Stimulated activated CD4-positive, alpha-beta T cell treated with anti-CD3 and anti-CD28 coated beads, Interleukin-15, amount 100 ng/mL, for 1 hour (primary cell): ENCODE measurements at places on chromosomes 5 and 9.

DNA sequence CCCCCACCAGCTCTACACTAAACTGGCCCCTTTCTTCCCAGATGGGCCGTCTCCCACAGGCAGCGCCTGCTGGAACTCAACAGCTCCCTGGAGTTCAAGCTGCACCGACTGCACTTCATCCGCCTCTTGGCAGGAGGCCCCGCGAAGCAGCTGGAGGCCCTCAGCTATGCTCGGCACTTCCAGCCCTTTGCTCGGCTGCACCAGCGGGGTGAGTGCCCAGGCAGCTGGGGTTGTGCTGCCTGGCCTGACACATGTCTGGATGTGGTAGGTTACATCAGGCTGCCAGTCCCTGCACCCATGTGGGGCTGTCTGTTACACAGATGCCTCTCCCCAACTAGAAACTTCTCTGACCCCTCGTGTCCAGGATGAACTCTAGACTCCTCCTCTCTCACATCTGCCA, 9.8 kb downstream of the NHP2 start:
- DNase-seq, result no peak

GRCh38 chr9:20290257-20290656, 332.0 kb downstream of the MLLT3 start:
- DNase-seq, result no peak

DNA sequence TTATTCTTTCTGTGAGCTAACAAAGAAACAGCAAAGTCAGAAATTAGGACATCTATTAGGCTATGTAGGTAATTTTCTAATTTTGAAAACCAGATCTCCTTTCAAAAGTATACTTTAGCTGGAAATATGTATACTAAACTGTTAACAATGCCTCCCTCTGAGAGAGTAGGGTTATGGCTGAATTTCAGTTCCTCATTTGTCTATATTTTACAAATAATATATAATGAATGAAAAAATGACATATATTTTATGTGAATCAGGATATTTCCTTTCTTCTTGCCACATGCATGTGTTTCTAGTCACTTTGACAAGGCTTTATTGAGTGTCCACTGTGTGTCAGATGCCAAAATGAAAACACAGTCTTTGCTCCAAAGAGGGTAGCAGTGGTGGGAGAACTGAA, 15.4 kb downstream of the HACD4 start:
- DNase-seq, result no peak

DNA sequence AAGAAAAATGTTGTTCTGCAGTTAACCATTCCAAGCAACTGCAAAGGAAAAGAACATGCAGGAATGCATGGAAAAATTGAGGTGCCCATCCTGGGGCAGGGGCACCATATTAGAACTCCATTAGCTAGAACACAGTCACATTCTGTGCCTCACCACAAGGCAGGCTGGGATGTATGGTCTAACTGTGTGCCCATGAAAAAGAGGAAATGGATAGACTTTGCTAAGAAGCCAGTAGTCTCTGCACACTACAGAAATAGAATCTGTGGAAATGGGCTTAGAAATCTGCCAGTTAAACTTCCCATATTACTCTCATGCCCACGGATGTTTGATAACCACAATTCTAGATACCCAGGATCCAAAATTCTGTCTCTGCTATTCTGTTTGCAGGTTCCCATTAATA, 423.8 kb upstream of the SMARCA2 start:
- no peak for DNase-seq

DNA sequence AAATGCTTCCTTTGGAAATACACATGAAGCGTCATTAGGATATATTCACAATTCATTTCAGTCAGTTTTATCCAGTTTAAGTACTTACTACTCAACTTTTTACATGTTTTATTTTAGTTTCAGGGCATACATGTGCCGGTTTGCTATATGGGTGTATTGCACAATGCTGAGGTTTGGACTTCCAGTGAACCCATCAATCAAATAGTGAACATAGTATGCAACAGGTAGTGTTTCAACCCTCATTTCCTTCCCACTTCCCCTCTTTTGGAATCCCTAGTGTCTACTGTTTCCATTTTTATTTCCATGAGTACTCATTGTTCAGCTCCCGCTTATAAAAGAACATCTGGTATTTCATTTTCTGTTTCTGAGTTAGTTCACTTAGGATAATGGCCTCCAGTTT, 74.7 kb downstream of the TMEM161B start:
- no peak for DNase-seq

DNA sequence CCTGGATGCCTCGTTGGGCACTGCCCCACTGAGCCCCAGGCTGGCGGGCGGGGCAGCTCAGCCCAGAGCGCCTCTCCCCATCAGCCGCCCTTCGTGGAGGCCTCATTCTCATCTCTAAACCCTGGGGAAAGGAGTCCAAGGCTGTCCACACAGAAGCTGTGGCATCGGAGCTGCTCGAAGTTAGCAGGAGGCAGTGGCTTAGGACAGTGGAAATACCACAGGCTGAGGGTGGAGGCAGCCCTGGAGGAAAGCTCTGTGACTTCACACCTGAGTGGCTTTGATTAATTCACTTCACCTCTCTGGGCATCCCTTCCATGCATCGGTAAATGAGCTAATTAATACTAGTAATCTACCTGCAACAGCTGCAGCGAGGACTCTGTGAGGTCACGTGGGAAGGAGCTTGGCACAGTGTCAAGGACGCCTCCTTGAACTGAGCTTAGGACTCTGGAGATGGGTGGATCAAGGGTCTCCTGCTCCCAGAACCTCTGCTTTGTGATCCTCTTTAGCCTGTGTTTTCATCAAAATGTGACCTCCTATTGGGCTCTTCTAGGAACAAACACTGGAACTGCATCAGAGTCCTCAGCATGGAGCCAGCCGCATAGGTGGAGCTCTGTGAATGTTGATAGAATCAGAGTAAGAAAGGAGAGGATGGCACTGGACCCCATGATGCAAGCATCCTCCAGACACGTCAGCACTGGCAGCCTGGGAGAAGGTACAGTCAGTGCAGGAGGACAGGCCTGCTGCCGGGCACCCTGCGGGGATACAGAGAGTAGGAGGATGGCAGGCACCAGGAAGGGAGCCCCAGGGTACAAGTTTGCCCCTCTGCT, 842 bp upstream of the ANGPTL2 start:
- DNase-seq, result no peak

- no peak for DNase-seq
Measured at GRCh38 chr5:55072666-55073065, 29.8 kb upstream of the GZMA start.

DNA sequence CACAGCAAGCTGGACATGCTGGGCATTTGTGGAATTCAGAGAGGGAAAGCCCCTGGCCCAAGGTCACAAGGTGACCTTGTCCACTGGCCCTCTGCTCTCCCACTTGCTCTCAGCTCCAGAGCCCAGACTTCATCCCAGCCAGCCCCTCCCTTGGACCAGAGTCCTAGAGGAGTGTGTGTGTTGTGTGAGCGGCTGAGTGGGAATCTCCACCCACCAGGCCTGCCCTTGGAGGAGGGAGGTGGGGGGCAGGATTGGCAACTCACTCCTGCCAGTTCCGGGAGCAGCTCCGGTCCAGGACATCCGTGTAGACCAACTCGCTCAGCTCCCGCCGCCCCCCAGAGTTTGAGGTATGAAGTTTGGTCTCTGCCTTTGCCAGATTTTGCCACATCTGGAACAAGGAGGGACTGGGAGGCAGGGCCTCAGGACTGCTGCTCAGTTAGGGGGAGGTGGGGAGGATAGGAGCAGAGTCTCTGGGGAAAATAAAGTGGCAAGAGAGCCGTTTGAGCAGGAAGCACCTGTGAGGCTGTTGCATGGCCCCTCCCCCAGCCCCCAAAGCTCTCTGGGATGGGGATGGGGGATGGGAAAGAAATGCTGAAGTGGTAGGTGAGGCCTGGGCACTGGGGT, 1.4 kb downstream of the MZB1 start:
- DNase-seq, result no peak

- no peak for DNase-seq
Measured at GRCh38 chr5:72110394-72111013, 3.2 kb downstream of the MAP1B start.

DNA sequence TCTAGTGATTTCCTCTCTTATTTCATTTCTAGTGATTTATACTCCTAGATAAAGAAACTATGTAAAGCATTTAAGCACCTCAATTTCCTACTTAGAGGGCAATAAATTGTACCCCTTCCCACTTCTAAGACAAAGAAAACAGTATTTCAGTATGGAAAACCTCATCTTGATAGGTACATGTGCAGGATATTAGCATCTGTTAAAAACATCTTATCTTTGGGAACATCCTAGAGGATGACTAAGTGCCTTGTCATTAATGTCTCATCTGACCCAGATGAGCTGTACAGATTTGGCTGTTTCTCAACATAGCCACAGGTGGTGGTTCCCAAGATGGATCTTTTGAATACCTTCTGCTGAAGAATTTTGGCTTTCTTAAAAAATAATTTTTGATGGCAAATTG, 5.7 kb downstream of the MEGF10 start:
- DNase-seq, result no peak

DNA sequence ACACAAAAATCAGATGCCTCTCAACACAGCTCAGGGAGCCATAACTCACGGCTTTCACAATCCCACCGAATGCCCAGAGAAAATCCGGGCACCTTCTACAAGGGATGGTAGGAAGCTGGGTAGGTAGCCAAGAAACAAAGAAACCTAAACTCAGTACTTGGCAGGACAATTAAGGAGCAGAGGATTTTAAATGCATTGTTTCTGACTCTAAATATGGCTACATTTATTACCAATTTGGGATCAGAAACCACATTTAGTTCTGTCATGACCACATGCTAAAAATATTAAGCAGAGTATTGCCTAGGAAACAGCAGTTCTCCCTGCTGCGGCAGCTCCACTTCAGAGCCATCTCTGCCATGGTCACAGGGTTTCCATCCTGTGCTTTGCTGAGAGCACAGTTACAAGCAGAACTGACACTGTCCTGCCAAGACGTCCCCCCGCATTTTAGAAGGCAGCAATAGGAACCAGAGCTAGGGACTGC, 57.5 kb downstream of the SIL1 start:
- DNase-seq, result no peak

- DNase-seq, result no peak
Measured at GRCh38 chr5:178750230-178750629, 19.8 kb upstream of the ZNF354A start.

DNA sequence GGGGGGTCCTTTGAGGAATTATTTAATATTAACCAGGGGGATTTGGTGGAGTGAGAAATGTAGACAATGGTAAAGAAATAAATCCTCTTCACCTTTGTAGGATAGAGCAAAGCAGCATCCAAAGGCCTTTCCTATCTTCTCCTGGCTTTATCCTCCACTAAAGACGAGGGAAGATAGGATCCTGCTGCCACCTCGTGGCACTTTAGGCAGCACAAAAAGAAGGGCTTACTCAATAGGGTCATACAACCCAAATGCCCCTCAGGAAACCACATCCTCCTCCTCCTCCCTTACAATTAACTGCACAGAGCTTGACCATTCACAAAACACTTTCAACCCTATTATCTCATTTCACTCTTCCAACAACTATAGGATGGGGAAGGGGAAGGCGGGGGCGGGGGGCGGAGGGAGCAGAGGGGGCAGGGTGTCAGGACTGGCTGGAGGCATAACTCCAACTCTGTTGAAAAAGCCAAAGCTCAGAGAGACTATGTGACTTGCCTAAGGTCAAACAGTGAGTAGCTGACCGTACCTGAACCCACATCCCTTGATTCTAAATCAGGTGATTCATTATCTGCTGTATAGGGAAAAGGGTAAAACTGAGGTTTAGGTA, 45.4 kb upstream of the MYOT start:
- no peak for DNase-seq

GRCh38 chr5:78734094-78734845, 85.7 kb upstream of the LHFPL2 start:
- no peak for DNase-seq

- DNase-seq, result no peak
Measured at GRCh38 chr9:11312966-11313365, 700.2 kb upstream of the PTPRD start.

GRCh38 chr5:107485184-107485583, 185.6 kb downstream of the EFNA5 start:
- DNase-seq, result no peak

DNA sequence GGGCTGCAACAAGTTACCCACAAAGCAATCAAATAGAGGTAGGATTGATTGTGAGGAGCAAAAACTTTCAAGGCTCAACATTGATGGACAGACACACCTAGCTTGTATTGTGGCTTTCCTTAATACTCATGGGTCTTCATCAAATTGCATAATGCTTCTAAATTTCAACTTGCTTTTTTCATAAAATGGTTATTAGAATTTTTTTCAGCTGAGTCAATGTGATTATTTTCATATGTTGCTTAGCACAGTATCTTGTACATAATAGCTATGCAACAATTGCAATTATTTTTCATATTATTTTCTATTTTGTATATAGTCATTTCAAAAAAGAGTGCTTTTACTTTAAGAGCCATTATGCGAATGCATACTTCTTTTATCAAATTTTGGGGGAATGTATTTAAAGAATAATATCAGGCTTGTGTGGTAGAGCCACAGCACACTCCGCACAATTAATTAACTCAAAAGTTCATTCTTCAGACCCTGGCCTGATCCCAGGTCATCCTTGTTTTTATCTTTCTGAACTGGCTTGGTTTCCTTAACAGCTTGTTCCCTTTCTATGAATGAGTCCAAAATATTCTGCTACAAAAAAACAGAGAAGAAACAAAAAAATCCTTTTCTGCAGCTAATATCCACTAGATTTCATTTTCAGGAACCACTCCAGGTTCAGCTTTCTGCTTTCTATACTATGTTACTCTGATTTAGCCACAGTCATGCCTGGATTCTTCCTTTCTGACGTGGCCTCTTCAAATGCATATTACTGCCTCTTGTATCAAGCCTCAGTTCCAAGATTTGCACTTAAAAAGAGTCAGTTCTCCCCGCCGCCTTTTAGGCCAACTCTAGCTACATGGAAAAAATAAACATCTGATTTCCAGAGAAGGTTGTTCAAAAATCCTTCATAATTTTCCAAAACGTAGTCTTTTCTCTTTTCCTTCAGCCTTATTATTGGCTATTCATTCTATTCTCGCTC, 45.3 kb upstream of the CDH9 start:
- DNase-seq, result no peak

- no peak for DNase-seq
Measured at GRCh38 chr9:20303066-20303465, 319.2 kb downstream of the MLLT3 start.
